ENCODE measurements at places on chromosomes 4 and X.

DNA sequence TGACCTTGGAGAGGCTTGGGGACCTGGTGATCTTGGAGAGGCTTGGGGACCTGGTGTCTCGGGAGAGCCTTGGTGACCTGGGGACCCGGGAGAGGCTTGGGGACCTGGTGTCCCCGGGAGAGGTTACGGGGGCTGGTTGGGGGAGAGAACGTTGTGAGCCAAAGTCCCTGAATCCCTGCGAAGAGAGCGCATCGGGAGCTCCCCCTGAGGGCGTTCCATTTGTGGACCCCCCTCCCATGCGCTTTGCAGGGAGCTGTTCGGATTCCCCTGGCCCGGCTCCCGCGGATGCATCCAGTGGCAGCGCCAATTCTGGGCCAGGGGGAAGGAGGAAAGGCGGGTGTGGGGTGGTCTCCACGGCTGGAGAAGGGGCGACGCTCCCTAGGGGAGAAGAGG lies 13.3 kb downstream of the SHOX start:
- DNase-seq: no peak

DNA sequence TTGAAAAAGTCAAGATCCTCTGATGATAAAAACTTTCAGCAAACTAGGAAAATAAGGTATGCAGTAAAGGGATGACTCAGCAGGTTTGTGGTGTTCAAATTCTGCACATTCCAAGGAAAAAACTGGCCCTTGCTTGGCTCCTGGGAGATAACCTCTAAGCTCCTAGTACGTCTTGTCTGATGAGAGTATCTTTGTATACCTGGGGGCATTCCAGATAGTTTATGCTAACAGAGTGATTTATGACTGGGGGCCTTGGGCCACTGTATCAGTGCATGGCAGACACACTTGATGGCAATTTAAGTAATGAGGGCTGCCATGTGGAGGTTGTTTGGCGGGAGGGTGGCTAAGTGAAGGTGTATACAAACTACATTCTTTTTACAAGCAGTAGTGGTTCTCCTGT lies 56.9 kb downstream of the NSG1 start:
- no peak for DNase-seq

DNA sequence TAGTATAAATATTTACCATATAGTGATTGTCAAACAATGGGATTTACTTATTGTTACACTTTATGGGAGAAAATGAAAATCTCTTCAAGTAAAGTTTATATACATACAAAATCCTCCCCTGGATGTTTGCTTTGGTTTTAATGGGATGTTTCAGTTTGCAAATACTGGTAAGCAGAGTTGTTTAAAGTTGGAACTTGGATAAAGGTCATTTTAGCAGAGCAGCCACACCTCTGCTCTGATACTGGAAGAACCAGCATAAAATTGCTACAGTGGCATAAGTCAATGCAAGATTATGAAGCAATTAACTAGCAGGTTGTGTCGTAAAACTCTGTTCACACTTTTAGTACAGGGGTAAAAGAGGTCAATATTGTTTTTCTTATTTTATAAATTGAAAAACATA lies 101.2 kb downstream of the TRAPPC11 start:
- no peak for DNase-seq

- no peak for DNase-seq
Observed at GRCh38 chr4:16573739-16574138, 324.7 kb downstream of the LDB2 start.

GRCh38 chr4:177119691-177120090 lies 190.0 kb upstream of the NEIL3 start:
- DNase-seq: no peak

Data from GM13977 (cell line).